ENCODE measurements at places on chromosomes 3 and 15. TPM values are rescaled to one million over a fixed set of nuclear protein-coding genes. Genes with fewer than 3 reads are reported as not detected.

GRCh38 chr15:23647001-23647295, 719 bp downstream of the MAGEL2 start:
- peak; percentile 44 for DNase-seq

DNA sequence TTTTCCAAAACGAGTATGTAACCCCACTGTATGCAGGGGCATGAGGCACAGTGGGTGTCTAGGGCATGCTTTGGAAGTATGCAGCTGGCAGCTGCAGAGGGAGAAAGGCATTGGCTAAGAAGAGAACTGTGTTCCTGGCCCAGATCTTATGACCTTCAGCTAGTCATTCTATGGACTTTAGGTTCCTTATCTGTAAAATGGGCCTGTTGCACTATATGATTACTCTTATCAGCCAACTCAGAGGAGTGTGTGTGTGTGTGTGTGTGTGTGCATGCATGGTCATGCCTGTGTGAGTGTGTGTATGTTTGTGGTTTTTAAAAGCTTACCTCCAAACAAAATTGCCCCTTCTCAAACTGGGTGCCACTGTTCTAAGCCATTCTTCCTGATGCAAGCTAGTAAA, 27.4 kb upstream of the CHST2 start:
- no peak for DNase-seq

GRCh38 chr3:24012589-24013269, 67.6 kb downstream of the NR1D2 start:
- DNase-seq, result no peak

DNA sequence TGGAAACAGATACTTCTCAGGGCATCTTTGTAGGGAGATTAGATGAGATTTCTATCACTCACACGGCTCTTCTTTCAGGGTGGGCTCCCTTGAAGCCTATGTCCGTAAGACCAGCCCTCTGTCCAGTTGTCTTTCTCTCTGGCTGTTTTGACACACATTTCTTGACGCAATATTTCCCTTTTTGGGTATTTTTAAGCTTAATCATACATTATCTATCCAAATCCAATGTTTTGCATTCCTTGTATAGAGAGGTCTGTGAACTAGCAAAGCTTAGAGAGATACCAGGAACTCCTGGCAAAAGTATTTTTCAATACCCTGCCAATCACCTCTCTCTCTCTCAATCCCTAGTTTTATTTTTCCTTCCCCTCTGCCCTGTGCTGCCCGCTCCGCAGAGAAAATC, 79.3 kb downstream of the EOMES start:
- no peak for DNase-seq

- DNase-seq, result no peak
Measured at GRCh38 chr3:169836078-169836941, 23.6 kb upstream of the LRRC34 start.

- no peak for DNase-seq
Measured at GRCh38 chr3:64080616-64081234, 57.4 kb upstream of the PSMD6 start.

DNA sequence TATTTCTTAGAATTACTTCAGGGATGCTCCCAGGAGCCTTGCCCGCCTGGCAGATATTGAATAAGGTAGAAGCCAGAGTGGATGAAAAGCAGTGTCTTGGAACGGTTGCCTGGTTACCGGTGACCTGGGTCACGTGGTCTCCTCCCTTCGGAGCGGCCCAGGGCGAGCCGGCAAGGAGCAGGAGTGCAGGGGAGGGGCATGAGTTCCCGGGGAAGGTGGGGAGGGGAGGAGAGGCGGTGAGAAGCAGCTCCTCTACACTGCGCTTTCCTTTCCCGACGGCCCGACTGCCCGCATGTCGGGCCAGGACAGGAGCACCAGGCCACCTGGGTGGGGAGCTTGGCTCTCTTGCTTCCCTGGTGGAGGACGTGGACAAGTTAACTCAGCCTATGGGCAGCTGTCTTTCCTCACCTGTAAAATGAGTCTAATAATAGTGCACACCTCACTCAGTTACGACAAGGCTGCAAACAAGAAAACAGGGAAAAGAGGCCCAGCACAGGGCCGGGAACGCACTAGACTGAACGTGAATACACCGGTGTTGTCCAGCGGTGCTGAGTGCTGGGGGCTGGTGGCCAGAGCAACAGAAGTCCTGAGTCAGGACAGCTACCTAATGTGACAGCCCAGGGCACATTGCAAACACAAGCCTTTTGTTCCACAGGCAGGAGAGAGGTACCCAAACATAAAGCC, 198.3 kb downstream of the ADAMTS9 start:
- DNase-seq, result peak; percentile 89

DNA sequence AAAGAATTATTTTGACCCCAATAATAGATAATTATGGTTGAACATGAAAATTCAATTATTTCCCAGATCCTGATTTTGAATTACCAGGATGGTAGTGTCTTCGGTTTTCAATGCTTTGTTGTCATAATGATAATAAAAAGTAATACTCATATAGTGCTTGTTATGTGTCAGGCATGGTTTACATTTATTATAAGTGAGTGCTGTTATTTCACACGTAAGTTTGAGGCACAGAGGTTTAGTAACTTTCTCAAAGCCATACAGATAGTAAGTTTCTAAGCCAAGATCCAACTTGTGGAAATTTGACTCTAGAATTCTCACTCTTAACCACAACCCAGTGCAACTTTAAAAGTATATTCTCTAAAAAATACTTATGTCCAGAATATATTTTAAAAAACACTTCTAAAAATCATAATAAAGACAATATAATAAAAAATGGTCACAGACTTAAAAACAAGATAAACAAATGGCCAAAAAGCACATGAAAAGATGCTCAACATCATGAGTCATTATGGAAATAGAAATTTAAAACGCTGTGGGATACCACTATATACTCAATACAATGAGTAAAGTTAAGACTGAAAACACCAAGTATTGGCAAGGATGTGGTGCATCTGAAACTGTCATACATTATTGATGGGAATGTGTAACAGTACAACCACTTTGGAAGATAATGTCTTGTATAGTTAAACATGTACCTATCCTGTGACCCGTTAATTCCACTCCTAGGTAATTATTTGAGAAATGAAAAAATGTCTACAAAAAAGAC, 45.2 kb downstream of the SPRED1 start:
- no peak for DNase-seq

The CHDH gene
- polyA plus RNA-seq, result 4.9 TPM

The DGKG gene
- 0.48 TPM for polyA plus RNA-seq

The SNX33 gene
- polyA plus RNA-seq, result 15.7 TPM

The CLRN1 gene
- polyA plus RNA-seq, result 0.20 TPM

GRCh38 chr3:81728766-81729544, 32.5 kb downstream of the GBE1 start:
- no peak for DNase-seq

GRCh38 chr3:79521221-79521848, 246.5 kb downstream of the ROBO1 start:
- DNase-seq, result no peak

DNA sequence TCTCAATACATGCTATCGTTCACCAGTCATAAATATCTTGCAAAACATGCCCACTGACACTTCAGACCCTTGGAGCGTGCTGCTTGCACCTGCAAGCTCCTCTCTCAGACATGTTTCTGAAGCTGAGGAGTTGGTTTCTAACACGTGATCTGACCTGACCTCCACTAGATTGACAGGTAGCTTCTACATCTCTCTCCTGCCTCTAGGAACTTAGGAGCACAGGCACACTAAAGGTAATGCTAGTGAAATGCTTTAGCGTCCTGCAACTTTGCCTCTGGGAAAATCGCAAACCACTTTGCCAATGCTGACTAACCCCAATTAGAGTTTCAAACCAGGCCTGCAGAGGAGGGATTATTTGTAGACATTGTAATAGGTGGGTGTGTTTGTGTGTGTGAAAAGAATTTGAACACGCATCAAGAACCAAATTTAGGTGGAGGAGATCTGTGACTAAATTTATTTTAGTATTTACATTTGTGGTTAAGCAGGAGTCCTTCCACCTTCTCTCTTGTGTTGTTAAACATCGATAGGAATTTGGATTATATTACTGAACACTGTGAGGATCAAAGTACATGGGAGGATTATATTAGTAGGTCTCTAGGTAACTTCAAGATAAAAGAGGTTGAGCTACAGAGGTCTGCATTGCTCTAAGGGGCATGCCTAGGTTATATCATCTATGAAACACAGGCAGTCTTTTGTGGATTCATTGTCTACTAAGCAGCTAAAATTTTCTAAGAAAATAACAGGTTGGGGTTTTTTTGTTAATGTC, 86.7 kb upstream of the ZBED2 start:
- DNase-seq, result no peak

- no peak for DNase-seq
Measured at GRCh38 chr3:116338713-116339112, 106.6 kb downstream of the LSAMP start.

DNA sequence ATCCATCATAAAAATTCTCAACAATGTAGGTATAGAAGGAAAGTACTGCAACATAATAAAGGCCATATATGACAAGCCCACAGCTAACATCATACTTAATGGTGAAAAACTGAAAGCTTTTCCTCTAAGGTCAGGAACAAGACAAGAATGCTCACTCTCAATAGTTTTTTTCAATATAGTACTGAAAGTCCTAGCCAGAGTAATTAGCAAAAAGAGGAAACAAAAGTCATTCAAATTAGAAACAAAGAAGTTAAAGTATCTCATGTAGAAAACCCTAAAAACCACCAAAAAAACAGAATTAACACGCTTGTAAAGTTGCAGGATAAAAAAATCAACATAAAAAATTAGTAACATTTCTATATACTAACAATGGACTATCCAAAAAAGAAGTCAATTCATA, 61.8 kb downstream of the MYH15 start:
- no peak for DNase-seq

GRCh38 chr3:88019024-88019423, 39.8 kb downstream of the CGGBP1 start:
- no peak for DNase-seq

The CA12 gene
- 4.9 TPM for polyA plus RNA-seq

DNA sequence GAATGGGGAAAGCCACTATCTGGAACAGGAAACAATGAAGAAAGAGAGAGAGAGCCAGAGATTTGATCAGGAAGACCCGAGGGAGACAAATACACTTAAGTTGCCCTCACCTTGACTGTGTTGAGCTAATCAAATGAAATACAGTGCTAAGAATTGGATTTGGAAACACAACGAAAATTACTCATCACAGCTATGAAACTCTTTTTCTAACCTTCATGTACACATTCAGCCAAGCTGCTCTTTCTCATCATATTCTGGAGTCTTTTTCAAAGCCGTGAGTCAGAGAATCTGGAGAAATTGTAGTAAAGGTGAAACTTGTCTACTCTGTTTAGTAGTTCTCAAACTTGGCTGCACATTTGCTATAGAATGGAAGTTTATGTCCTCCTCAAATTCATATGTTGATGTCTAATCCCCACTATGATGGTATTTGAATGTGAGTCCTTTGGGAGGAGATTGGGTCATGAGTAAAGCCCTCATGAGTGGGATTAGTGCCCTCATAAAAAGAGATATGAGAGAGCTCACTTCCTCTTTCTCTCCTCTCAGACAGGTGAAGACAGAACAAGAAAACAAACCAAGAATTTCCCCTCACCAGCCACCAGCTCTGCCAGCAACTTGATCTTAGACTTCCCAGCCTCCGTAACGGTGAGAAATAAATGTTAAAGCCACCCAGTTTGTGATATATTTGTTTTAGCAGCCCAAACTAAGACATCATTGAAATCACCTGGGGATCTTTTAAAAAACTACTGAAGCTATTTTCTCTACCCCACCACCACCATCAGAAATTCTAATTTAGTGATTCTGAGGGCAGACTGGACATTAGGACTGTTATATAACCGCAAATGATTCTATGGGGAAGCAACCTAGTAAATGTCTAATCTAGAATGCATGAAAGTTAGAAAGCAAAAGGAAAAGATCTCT, 143.6 kb upstream of the GRM7 start:
- no peak for DNase-seq

The PLSCR5 gene
- polyA plus RNA-seq, result not detected

DNA sequence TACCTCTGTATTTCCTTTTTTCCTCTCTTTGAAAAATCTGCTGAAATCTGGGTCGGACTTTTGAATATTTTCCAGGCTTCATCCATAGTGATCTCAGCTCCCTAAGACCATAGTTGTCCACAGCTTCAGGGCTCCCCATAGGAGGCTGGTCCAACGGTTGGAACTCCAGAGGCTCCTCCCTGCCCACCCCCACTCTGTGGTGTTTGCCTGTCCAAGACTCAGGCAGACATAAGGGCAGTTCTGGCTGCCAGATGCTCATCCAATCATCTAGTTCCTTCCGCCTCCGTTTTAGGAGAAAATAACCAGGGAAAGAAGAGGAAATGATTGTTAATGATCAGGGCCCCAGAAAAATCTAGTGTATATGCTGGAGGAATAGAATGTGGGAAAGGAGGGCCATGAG, 27.9 kb upstream of the PRTG start:
- no peak for DNase-seq

The CILP gene
- polyA plus RNA-seq, result not detected

The GOLGA6L7 gene
- not detected for polyA plus RNA-seq

The SEMA6D gene
- 2.5 TPM for polyA plus RNA-seq

DNA sequence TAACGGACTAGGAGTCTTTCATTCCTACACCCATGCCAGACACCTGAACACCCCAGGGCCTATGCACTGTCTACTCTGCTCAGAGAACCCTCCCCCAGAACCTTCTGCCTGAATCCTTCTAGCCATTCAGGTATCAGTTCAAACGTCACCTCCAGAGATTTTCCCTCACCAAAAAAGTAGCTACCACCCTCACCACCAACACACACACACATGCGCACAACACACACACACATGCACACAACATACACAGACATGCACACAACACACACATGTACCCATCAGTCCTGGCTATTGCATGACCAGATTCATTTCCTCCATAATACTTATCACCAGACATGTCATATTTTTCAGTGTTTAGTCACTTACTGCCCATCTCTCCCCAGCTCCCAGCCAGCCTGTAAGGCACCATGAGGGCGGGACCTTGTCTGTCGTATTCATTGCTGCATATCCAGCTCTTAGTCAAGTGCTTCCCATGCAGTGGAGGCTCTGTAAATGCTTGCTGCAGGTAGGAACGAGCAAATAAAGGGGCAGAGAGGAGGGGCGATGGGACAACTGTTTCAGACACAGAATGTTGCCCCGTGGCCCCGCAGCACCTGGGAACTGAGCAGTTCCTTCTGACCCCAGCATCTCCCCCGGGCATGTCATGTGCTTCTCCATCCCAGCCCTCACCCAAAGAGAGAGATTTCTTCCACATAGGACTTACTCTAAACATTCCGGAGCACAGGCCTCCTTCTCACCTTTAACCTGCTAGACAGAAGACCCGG, 29.2 kb downstream of the XXYLT1 start:
- DNase-seq, result no peak

GRCh38 chr15:93278783-93279182, 189.8 kb upstream of the RGMA start:
- DNase-seq, result no peak

The AADACL2 gene
- polyA plus RNA-seq, result not detected
